ENCODE measurements at places on chromosomes 1 and 21. TPM values are rescaled to one million over a fixed set of nuclear protein-coding genes. Genes with fewer than 3 reads are reported as not detected.

DNA sequence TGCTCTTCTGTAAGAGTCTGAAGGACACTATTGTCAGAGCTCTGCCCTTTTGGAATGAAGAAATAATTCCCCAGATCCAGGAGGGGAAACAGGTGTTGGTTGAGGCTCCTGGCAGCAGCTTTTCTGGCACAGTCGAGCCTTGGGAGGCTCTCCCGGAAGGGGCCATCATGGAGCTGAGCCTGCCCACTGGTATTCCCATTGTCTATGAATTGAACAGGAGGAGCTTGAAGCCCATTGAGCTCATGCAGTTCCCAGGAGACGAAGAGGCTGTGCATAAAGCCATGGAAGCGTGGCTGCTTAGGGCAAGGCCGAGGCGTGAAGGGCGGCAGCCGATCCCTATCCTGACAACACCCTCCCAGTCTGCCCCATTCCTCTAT is 26.6 kb downstream of the UBE4B start:
- no peaks in the 10 kb centered on the region for H3K4me1 ChIP-seq
- no peaks in the 10 kb centered on the region for H3K27me3 ChIP-seq
- no peak overlapping the region for H3K27ac ChIP-seq
- H3K4me3 ChIP-seq: no peak overlapping the region

The VCAM1 gene
- 18.7 TPM for polyA plus RNA-seq

The ICOSLG gene
- polyA plus RNA-seq: 3.0 TPM

- H3K4me3 ChIP-seq: no peak overlapping the region
- H3K36me3 ChIP-seq: no peaks in the 10 kb centered on the region
- no peak overlapping the region for H3K27ac ChIP-seq
- peaks cover 14% of the 10 kb centered on the region for H3K4me1 ChIP-seq
- no peak for DNase-seq
Observed at GRCh38 chr1:83844546-83844945, 154.4 kb downstream of the TTLL7 start.

DNA sequence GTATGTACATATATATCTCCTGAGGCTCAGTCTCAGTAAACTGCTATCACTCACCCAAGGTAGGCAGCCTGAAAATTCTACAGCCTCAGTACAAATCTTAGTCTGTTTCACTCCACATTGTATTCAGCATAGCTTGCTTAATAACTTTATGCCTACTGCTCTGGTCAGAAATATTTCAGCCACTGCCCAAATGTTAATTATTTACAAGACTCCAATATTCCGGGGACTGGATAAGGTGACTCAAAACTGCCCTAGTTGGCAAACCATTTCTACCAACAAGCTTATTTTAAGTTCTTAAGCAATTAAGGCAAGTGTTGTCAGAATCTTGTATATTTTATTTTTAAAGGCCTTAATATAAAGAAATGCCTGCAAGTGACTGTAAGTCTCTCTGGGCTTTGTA is 114.8 kb downstream of the LRRIQ3 start:
- no peak for DNase-seq
- H3K27ac ChIP-seq: no peak overlapping the region
- H3K4me1 ChIP-seq: no peaks in the 10 kb centered on the region
- H3K27me3 ChIP-seq: no peaks in the 10 kb centered on the region

DNA sequence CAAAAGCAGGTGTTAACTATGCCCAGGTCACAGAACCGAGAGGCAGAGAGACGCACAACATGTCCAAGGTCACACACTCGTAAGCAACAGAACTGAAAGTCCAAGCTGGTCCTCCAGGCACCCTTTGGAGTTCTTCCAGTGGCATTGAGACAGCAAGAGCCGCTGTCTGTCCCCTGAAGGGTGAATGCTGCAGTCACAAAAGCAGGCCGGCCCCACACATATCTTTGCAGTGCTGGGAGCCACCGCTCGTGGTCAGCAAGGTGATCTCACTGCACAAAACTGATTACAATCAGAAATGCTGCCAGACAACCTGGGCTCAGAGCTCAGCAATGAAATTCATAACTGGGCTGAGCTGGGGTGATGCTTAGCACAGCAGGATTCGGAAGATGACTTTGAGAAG is 47.4 kb upstream of the RAB4A start:
- H3K27ac ChIP-seq: peak overlapping the region; percentile 56
- H3K4me3 ChIP-seq: no peak overlapping the region
- peak; percentile 66 for DNase-seq

- no peak overlapping the region for H3K4me3 ChIP-seq
- no peaks in the 10 kb centered on the region for H3K4me1 ChIP-seq
- no peaks in the 10 kb centered on the region for H3K27me3 ChIP-seq
- no peak for DNase-seq
Observed at GRCh38 chr1:218718977-218719376, 373.8 kb downstream of the TGFB2 start.

GRCh38 chr1:17837233-17838030 is 82.3 kb downstream of the ACTL8 start:
- H3K4me1 ChIP-seq: no peaks in the 10 kb centered on the region
- DNase-seq: no peak
- H3K4me3 ChIP-seq: no peak overlapping the region
- no peaks in the 10 kb centered on the region for H3K36me3 ChIP-seq
- no peak overlapping the region for H3K27ac ChIP-seq

- no peaks in the 10 kb centered on the region for H3K27me3 ChIP-seq
- DNase-seq: no peak
- H3K4me3 ChIP-seq: no peak overlapping the region
- peaks cover 2% of the 10 kb centered on the region for H3K36me3 ChIP-seq
Observed at GRCh38 chr1:93172778-93173177, 7.4 kb downstream of the TMED5 start.

DNA sequence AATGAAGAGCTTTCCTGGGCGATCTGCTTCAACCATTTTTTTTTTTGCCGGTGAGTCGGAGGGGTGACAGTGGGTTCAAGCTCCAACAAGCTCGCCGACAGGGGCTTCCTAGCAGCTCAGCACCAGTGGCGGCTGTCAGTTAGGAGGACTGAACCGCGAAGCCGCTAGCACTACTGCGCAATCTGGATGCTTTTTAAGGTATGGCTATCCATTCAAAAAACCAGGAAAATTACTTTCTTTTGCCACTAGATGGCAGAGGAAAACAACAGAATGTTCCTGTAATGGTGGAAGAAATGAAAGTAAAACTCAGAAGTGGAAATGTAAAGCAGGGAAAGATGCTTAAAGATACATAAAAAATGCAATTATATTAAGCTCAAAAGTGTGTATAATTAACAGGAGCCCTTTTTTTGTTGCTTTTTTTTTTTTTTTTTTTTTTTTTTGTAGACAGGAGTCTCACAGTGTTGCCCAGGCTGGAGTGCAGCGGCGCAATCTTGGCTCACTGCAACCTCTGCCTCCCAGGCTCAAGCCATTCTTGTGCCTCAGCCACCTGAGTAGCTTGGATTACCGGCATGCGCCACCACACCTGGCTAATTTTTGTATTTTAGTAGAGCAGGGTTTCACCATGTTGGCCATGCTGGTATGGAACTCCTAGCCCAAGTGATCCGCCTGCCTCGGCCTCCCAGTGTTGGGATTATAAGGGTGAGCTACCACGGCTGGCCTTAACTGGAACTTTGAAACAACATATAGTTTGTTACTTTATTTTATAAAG is 8.5 kb downstream of the KYAT3 start:
- peaks cover 22% of the 10 kb centered on the region for H3K36me3 ChIP-seq
- H3K4me3 ChIP-seq: no peak overlapping the region
- H3K27me3 ChIP-seq: no peaks in the 10 kb centered on the region
- H3K27ac ChIP-seq: peak overlapping the region; percentile 2
- peak; percentile 25 for DNase-seq

The XCL1 gene
- 1.6 TPM for polyA plus RNA-seq

GRCh38 chr1:178864326-178864725 is 6.6 kb downstream of the ANGPTL1 start:
- no peak overlapping the region for H3K4me3 ChIP-seq
- no peak for DNase-seq
- no peaks in the 10 kb centered on the region for H3K27me3 ChIP-seq

- peak; percentile 16 for DNase-seq
- H3K27me3 ChIP-seq: peaks cover 7% of the 10 kb centered on the region
- H3K4me1 ChIP-seq: no peaks in the 10 kb centered on the region
- no peaks in the 10 kb centered on the region for H3K36me3 ChIP-seq
- no peak overlapping the region for H3K4me3 ChIP-seq
Observed at GRCh38 chr1:22641906-22642636, 1.4 kb upstream of the C1QC start.

- peaks cover 10% of the 10 kb centered on the region for H3K4me1 ChIP-seq
- no peak for DNase-seq
- peaks cover 4% of the 10 kb centered on the region for H3K36me3 ChIP-seq
Observed at GRCh38 chr1:35571263-35571662, 1.9 kb upstream of the TFAP2E start.

- no peak overlapping the region for H3K27ac ChIP-seq
- no peak for DNase-seq
- no peaks in the 10 kb centered on the region for H3K27me3 ChIP-seq
- H3K36me3 ChIP-seq: peaks cover 14% of the 10 kb centered on the region
Observed at GRCh38 chr1:61782771-61783170, 40.5 kb downstream of the PATJ start.

GRCh38 chr1:64944913-64945312 is 21.4 kb downstream of the JAK1 start:
- no peaks in the 10 kb centered on the region for H3K27me3 ChIP-seq
- H3K36me3 ChIP-seq: no peaks in the 10 kb centered on the region
- H3K4me3 ChIP-seq: no peak overlapping the region

DNA sequence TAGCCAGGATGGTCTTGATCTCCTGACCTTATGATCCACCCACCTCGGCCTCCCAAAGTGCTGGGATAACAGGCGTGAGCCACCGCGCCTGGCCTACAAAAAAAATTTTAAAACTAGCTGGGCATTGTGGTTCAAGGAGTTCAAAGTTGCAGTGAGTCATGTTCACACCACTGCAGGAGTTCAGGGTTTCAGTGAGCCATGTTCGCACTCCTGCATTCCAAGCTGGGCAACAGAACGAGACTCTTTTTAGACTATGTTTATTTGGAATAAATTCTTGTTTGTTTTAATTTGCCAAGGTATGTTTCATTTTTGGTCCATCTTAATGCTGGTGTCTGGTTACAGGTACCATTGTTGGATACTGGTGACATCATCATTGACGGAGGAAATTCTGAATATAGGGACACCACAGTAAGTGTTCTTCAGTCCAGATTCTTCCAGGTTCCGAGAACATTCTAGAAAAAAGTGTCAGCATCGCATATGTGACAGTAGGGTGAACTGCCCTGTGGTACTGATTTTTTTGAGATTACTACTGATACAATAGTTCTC is 3.9 kb downstream of the PGD start:
- no peak overlapping the region for H3K4me3 ChIP-seq
- H3K27me3 ChIP-seq: no peaks in the 10 kb centered on the region
- peaks cover 54% of the 10 kb centered on the region for H3K36me3 ChIP-seq
- no peak for DNase-seq

- DNase-seq: no peak
- H3K36me3 ChIP-seq: no peaks in the 10 kb centered on the region
- no peaks in the 10 kb centered on the region for H3K4me1 ChIP-seq
Observed at GRCh38 chr1:15081102-15081501, 72.4 kb upstream of the TMEM51 start.

- H3K27me3 ChIP-seq: no peaks in the 10 kb centered on the region
- no peak for DNase-seq
- no peak overlapping the region for H3K27ac ChIP-seq
- no peak overlapping the region for H3K4me3 ChIP-seq
- H3K4me1 ChIP-seq: no peaks in the 10 kb centered on the region
Observed at GRCh38 chr1:52186449-52186848, 44.6 kb downstream of the ZFYVE9 start.

DNA sequence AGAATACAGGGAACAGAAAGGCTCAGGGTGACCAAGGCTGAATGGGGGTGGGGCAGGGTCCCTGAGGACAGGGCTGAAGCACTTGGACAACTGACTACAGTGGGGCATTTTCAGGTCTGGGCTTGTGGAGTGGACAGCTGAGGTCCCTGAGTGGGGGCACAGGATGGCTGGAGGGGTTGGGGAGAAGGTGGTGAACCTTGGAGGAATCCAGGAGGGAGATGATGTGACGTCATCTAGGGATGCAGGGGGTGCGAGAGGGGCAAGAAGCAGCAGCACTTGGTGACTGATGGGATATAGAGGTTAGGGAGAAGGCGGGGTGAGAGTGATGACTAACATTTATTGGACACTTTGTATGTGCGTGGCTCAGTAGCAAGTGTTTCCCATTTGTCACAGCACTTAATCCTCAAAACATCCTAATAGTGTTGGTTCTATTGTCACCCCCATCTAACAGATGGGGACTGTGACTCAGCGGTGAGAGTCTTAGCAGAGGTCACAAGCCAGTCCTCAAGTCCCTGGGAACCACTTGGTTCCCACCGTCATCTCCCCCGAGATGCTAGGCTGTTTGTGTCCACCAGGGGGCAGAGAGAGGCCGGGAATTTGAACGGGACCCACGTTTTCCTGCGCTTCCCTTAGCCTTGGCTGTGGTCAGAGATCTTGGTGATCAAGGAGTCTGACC is 27.9 kb upstream of the BMP8B start:
- peak; percentile 57 for DNase-seq
- no peak overlapping the region for H3K27ac ChIP-seq
- no peaks in the 10 kb centered on the region for H3K27me3 ChIP-seq
- no peaks in the 10 kb centered on the region for H3K36me3 ChIP-seq
- H3K4me3 ChIP-seq: no peak overlapping the region
- no peaks in the 10 kb centered on the region for H3K4me1 ChIP-seq

DNA sequence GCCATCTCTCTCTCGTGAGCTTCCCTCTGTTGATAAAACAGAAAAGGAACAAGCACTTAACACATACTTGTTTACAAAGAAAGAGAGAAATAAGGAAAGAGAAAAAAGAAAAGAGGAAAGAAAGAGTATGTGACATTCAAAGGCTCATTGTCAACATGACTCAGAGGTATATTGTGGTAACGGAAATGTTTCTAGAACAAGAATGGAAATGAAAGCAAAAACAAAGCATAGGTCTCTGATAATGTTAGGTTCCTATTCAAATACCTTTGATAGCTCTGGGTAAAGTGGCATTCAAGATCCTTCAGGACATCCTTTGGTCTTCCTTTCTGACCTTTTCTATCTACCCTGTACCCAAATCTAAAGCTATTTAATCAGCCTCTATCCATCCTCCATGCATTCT is 67.4 kb upstream of the DMRTA2 start:
- H3K4me1 ChIP-seq: no peaks in the 10 kb centered on the region
- no peak overlapping the region for H3K27ac ChIP-seq
- no peak for DNase-seq
- H3K4me3 ChIP-seq: no peak overlapping the region

DNA sequence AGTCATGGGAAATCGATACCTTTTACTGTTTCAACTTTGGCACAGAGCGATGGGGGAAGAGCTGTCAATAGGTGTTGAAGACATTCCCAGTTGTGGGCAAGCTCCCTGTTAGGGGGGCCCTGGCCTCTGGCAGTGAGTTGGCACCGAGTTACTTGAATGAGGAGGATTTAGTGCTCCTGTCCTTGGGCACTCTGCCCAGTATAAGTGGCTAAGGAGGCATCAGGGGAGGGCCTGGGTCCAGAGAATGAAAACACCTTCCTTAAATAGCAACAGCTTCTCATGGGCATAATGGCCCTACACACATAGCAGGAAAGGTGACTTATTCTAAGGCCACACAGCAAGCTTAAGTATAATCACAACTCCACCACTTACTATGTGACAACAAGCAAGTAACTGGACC is 664.4 kb downstream of the PTPRU start:
- DNase-seq: no peak
- no peak overlapping the region for H3K27ac ChIP-seq
- peaks cover 16% of the 10 kb centered on the region for H3K27me3 ChIP-seq
- no peaks in the 10 kb centered on the region for H3K4me1 ChIP-seq

The ARHGAP30 gene
- polyA plus RNA-seq: 5.7 TPM

The TIAM1 gene
- 6.3 TPM for polyA plus RNA-seq

The A3GALT2 gene
- 0.10 TPM for polyA plus RNA-seq

The PIK3R3 gene
- 7.4 TPM for polyA plus RNA-seq

- no peak overlapping the region for H3K27ac ChIP-seq
- H3K4me1 ChIP-seq: peaks cover 2% of the 10 kb centered on the region
- H3K27me3 ChIP-seq: no peaks in the 10 kb centered on the region
- no peak overlapping the region for H3K4me3 ChIP-seq
Observed at GRCh38 chr1:8809342-8809736, 8.1 kb downstream of the RERE start.
